ENCODE measurements at places on chromosomes 4 and X.

DNA sequence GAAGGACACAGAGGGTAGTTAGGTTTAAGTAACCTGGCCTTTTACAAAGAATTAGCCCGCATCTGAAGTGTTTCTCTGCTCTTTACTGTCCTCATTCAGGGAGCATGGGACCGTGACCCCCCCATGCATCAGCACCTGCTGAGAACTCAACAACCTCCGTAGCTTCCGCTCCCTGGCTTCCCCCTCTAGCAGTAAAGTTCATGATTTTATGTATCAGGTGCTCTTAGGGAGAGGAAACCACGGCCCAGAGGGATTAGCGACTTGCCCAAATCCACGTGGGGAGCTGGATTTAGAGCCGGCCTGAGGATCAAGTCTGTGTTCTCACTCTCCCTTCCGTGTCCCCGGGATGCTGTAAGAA is 284.6 kb upstream of the GATB start:
- no peak for DNase-seq

DNA sequence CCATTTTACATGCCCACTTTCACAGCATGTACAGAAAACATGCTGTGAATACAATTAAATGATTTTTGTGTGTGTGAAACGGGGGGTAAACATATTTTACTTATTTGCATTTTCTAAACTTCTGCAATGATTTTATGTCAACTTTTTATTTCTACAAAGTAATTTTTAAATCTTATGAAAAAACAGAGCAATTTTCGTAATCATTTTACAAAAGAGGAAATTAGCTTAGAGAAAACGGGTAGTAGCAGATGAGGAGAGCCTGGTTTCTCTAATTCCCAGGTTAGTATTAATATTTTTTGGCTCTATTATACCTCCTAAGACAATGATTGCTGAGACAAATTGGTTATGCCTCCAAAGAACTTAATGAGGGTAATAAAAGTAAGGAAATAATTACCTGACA is 3.2 kb downstream of the TKTL2 start:
- DNase-seq: no peak

DNA sequence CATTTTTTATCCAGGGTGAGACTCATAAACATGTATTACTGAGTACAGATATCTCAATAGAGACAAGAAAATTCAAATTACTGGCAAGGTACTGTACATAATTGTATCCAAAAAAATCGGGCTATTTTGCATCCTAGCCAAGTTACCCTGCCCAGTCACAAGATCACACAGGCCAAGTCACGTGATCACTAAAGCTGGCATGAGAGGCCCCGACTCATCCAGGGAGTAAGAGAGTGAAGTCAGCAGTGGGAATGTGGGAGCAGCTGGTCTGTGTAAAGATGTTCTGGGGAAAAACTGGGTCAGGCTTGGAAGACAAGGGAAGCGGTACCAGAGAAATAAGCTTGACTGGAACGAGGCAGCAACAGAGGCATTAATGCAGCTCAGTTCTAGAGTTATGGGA is 119.3 kb upstream of the STS start:
- no peak for DNase-seq

GRCh38 chrX:68409194-68409593 is 24.1 kb downstream of the OPHN1 start:
- no peak for DNase-seq

GRCh38 chr4:159042097-159042605 is 60.7 kb upstream of the RAPGEF2 start:
- DNase-seq: no peak

DNA sequence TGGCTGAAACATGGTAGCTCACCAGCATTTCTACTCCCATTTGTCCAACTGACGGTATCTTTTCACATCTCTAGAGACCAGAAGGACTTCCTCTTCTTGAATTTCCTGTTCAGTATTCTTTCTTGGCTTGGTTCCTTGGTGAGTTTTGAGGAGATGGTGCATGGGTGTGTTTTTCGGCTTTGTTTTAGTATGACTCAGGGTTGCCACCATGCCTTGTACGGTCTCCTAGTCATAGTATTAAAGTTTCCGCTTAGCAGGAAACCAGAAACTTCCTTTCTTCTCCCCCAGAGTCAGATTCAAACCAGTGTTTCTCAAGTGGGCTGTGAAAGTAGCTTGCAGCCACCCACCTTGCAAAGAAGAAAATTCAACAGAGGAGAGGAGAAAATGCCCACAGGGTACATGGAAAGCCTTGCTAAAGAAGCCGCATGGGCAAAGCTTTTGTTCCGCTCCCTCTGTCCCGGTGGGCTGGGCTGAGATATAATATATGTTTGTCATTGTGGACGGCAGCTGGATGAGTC is 5.7 kb downstream of the CD99 start:
- DNase-seq: no peak

GRCh38 chr4:145019346-145019745 is 78.7 kb downstream of the ANAPC10 start:
- no peak for DNase-seq

GRCh38 chr4:86380181-86380724 is 20.4 kb upstream of the MAPK10 start:
- no peak for DNase-seq

DNA sequence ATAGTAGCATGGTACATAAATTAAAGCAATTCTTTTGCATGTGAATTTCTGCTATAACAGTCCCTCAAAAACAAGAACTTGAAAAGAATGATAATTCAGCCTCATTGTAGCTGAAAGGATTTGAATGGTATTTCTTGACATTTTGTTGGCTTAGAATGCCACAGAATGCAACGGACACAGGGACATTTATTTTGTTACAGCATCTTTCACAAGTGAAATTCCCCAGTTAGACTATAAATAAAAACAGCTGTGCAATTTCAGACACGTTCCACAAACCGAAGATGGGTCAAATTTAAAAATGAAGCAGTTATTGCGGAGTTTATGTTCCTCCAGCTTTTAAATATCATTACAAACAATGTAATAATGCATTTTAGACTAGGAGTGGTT is 82.8 kb upstream of the AMELX start:
- DNase-seq: no peak

GRCh38 chr4:26342328-26343037 is 21.7 kb downstream of the RBPJ start:
- DNase-seq: no peak

DNA sequence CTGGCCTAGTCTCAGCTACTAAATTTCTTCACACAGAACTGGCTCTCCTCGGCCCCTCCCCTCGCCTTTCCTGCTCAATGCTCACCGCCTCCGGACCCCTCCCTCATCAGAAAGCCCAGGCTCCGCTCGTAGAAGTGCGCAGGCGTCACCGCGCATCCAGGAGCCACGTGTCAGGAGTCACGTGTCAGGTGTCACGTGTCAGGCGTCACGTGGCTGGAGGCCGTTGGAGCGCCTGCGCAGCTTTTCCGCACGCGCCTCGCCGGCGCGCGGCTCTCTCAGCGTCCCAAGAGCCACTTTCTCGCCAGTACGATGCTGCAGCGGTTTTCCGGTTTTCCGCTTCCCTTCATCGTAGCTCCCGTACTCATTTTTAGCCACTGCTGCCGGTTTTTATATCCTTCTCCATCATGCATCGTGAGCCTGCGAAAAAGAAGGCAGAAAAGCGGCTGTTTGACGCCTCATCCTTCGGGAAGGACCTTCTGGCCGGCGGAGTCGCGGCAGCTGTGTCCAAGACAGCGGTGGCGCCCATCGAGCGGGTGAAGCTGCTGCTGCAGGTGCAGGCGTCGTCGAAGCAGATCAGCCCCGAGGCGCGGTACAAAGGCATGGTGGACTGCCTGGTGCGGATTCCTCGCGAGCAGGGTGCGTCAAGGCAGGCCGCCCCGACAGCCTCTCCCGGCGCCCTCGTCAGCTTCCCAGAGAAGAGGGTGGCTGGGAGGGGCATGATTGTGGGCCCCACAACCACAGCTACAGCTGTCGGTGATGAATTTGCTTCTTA is at the start of gene SLC25A31:
TSS of gene SLC25A31 (plus strand) at position 259 of the 772 bp plus-strand sequence. CDS start at position 405, 146 bp downstream.
- DNase-seq: no peak

DNA sequence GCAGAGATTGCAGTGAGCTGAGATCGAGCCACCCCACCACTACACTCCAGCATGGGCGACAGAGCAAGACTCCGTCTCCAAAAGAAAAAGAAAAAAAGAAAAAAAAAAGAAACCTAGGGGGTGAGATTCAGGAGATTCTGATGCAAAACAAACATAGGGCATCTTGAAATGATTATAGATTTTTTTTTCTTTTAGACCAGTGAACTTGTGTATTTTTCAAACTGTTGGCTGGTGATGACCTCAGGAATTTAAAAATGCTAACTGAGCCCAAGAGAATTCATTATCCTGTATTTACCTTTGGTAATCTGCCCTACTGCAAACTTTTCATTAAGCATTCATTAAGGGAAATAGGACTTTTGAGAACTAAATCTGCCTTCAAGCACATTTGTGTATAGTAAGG is 20.6 kb downstream of the ATP10D start:
- no peak for DNase-seq

GRCh38 chr4:76457885-76458284 is 22.9 kb downstream of the SHROOM3 start:
- no peak for DNase-seq

- DNase-seq: no peak
These were observed 10.0 kb downstream of the MGST2 start for GRCh38 chr4:139675651-139676050.

GRCh38 chr4:5553801-5554200 is 154.6 kb downstream of the EVC2 start:
- no peak for DNase-seq

- no peak for DNase-seq
These were observed 34.7 kb downstream of the P2RY8 start for GRCh38 chrX:1502241-1502640.

- no peak for DNase-seq
These were observed 211.7 kb downstream of the MAML3 start for GRCh38 chr4:139942241-139942640.

- DNase-seq: no peak
These were observed 76.0 kb upstream of the MXD4 start for GRCh38 chr4:2337896-2338295.

DNA sequence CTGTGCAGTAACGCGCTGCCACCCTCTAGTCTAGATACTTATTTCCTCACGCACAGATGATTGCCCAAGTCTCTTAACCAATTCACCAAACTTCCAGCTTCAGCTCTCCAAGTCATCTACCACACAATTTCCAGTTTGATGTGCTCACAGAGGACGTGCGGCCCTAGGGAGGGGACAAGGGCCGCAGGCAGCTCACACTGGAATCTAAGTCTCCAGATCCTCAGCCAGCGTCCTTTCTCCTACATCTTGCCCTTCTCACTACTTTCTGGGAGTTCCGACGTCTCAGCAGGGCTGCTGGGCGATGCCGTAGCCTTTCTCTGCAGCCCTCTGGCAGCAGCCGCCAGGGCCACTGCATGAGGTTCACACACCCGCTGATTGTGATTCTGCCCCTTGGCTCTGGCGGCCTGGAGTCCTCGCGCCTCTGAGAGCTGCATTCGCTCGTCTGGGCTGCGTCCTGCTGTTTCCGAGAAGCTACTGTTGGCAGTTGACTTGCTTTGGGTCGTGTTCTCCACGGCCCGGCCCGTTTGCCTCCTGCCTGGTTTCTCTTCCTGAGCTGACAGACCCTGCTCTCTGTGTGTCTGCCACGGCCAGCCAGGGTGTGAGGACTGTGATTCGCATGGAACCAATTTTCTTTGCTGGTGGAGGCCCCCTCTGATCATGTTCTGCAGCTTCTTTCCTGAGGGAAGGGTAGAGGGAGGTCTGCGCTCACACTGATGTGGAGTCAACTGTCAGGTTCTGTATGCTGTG is 14.1 kb upstream of the TMEM131L start:
- DNase-seq: no peak

- no peak for DNase-seq
These were observed 101.2 kb downstream of the ARHGAP6 start for GRCh38 chrX:11564546-11564945.

- DNase-seq: no peak
These were observed 73.2 kb upstream of the ANXA10 start for GRCh38 chr4:168019019-168019651.

- DNase-seq: no peak
These were observed 244.6 kb downstream of the CPXCR1 start for GRCh38 chrX:88991583-88992132.

- DNase-seq: no peak
These were observed 45.1 kb upstream of the LAMP2 start for GRCh38 chrX:120514236-120514635.

GRCh38 chr4:181161669-181162068 is 1081.5 kb upstream of the TENM3 start:
- no peak for DNase-seq

DNA sequence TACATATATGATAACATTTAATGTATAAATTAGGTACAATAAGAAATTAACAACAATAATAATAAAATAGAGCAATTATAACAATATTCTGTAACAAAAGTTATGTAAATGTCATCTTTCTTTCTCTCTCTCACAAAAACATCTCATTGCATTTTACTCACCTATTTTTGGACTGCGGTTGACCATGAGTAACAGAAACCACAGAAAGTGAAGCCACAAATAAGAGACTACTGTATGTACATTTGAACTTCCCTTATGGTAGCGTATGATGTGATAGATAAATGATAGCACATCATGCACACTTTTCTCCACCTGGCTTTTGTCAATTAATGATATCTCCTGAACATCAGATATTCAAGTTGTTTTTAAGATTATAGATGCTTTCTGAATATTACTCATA is 80.5 kb downstream of the HNRNPD start:
- DNase-seq: no peak

DNA sequence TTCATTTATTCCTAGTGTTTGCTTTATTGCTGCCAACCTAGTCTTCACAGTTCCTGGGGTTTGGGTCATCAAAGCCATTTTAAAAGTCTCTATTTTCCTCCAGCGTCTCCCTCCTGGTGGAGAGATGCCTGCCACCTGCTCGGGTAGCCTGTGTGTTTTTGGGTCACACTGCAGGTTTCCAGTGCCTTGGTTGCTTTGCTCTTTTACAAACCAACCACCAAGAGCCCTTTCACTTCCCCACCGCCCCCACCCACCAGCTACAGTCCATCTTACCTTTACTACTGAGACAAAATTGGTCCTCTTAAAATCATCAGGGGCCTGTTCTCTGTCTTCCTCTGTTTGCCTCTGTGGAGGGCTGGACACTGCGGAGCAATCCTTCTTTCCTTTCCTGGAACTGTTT is 280.5 kb upstream of the GATB start:
- no peak for DNase-seq
